Globus pallidus (tissue), 1 donor: ENCODE measurements at places on chromosomes 12 and 14.

DNA sequence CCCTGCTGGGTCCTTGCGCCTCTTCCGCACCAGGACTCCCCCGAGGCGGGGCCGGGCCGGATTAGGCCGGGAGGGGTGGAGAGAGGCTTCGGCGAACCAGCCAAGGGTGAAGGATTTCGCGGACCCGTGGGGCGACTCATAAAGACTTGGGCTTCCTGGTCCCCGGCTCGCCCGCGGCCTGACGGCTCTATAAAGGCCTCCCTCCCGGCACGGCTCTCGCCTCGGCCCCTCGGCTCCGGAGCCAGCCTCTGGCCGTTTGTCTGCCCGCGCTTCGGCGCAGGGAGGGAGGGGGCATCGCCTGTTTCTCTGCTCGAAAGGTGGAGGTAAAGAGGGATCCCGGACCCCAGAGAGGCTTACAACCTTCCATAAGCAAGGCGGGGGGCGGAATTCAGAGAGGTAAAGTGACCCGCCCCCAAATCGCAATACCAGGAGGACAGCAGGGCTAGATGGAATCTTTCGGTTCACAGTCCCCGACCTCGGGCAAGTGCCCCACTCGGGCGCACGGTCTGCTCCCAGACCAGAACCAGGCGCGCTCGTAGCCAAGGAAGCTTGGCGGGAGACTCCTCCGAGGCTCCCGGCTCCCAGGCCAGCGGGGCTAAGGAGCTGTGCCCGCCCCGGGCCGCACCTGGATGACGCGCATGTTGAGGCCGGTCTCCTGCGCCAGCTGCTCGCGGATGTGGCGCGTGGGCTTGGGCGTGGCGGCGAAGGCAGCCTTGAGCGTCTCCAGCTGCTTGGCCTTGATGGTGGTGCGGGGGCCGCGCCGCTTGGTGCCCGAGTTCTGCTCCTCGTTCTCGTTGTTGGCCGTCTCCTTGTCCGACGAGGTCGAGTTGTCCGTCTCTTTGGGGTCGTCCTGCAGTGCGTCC, 3.9 kb downstream of the LHX5 start:
- no peak for DNase-seq

- DNase-seq, result no peak
Measured at GRCh38 chr12:95673576-95673975, 117.0 kb downstream of the NTN4 start.

- DNase-seq, result no peak
Measured at GRCh38 chr14:74710480-74710879, 2.4 kb downstream of the AREL1 start.

DNA sequence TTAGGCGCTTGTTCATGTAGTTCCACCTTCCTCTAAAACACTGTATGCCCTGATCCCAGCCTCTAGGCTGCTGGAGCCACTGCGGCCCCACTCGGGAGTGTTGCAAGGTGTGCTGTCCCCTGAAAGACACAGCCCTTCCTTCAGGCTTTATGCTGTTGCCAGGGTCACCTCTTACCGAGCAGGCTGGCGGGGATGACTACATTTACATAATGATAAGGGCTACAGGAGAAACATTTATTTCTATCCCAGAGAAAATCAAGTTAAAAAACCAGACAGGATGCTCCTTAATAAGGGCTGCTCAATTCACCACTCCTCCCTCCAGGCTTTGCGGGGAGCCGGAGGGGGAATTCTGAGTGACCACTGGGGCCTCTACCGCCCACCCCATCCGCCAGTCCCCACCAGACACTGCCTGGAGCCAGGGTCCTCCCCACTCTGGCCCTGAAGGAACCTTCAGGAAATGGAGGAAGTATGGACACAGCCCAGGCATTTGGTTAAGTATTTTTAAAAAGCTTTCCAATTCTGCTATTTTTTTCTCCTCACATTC, 200.6 kb downstream of the TTC7B start:
- no peak for DNase-seq

- DNase-seq, result peak; percentile 3
Measured at GRCh38 chr14:39877577-39878190, 445.5 kb upstream of the FBXO33 start.

DNA sequence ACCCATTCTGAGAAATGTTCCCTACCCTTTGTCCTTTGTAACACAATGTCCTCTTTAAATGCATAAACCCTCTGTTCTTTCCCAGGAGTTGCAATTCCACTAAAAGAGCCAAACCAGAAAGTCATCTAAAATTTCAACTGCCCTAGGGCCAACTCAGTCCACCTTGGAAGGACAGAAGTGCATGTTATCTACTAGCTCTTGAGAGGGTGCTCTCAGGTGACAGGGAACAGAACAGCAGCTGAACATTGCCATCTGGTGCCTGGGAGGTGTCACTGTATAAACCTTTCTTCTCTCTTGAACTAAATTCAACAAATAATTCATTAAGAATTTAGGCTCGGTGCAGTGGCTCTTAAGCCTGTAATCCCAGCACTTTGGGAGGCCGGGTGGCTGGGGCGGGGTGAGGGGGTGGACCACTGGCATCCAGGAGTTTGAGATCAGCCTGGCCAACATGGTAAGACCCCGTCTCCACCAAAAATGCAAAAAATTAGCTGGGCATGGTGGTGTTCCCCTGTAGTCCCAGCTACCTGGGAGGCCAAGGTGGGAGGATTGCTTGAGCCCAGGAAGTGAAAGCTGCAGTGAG, 10.3 kb upstream of the FERMT2 start:
- DNase-seq, result peak; percentile 68

DNA sequence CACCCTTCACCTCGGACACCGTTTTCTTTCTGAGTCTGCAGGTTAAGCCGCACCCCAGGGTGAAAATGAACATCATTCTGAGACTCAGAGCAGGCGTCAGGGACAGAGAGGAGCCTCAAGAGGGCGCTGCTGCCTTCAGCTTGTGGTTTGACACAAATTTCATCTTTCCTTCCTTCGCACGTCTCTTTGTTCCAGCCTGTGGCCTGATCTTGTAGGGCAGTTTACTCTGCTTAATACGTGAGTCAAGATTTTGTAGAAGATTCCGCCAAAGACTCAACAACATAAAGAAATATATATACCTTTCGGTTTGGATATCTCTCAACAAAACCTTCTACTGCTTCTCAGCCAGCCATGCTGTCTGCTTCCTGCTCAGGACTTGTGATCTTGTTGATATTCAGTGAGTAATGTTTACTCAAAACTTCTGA, 329.3 kb upstream of the OR4E1 start:
- no peak for DNase-seq

DNA sequence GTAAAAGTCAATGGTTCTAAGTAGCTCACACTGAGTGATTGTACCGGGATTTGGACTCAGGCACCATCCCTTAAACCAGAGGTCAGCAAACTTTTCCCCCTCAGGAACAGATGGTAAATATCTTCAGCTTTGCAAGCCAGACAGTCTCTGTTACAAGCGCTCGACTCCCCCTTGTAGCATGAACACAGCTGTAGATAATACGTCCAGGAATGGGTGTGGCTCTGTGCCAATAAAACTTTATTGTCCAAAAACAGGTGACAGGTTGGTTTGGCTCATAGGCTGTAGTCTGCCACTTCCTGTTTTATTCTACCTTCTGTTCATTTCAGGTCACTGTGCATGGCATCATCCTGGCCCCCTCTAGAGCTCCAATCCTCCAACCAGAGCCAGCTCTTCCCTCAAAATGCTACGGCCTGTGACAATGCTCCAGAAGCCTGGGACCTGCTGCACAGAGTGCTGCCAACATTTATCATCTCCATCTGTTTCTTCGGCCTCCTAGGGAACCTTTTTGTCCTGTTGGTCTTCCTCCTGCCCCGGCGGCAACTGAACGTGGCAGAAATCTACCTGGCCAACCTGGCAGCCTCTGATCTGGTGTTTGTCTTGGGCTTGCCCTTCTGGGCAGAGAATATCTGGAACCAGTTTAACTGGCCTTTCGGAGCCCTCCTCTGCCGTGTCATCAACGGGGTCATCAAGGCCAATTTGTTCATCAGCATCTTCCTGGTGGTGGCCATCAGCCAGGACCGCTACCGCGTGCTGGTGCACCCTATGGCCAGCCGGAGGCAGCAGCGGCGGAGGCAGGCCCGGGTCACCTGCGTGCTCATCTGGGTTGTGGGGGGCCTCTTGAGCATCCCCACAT, 7.6 kb downstream of the BDKRB1 start:
- DNase-seq, result no peak
